ENCODE measurements at places on chromosomes 1 and 21.

DNA sequence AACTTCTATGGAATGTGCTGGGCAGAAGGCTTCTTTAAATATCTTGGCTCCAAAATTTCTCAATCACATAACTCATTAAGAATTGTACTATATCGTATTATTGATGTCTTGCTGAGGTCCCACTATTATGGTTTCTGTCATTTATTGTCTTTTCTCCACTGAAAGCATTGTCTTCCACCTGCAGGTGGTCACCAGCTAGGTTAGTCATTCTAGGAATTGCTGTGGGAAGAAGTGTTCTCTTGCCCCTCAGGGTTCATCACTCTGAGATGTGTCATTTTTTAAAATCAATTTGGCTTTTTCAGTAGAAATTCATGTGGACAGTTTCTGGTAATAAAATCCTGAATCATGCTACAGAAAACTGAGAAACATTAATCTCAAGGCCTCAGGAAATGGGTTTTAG, 66.1 kb downstream of the NCAM2 start:
- no peak for DNase-seq

DNA sequence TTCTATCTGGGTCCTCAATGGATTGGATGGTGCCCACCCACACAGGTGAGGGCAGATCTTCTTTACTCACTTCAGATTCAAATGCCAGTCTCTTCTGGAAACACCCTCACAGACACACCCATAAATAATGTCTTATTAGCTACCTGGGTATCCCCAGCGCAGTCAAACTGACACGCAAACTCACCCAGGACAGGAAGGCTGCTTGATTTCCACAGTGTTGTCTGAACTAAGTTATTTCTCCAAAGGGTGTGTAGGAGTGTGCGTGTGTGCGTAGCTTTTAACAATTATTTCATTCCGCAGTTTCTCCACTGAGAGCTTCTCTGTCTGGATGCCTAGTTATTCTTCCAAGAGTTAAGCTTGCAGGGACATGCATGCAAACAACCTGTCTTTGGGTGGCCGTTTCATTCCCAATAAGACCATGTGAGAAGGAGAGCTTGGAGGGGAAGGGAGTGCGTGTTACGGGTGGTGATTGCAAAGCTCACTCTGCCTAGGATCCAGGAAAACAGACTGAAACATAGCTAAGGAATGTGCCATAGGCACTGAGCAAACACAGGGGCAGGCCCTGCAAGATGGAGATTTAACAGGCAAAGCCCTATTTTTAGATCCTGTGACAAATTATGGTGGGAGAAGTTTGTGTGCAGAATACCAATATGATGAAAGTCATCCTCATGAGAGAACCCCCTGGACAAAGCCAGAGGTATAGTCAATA, 269.7 kb downstream of the DYRK1A start:
- DNase-seq: no peak

GRCh38 chr1:45300669-45300997, 26.1 kb upstream of the HPDL start:
- DNase-seq: no peak

- DNase-seq: no peak
Observed at GRCh38 chr1:60903591-60903990, 178.8 kb upstream of the NFIA start.

DNA sequence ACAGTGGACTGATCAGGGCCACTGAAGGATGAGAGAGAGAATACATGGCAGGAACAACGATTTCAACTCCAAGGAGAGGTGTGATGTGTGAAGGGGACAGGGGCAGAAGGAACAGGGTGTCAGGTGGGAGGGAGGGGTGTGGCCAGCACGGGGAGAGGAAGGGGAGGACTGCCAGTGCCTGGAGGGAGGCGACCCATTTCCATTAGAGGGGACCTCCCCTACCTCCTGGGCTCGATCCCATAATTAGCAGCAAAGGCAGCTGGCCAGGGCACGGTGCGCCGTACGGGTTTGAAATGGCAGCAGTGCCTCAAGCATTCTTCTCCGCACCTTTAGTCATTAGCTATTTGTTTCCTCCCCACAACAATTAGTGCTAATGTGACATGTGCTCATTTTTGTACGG, 22.7 kb downstream of the CRYAA start:
- DNase-seq: no peak

DNA sequence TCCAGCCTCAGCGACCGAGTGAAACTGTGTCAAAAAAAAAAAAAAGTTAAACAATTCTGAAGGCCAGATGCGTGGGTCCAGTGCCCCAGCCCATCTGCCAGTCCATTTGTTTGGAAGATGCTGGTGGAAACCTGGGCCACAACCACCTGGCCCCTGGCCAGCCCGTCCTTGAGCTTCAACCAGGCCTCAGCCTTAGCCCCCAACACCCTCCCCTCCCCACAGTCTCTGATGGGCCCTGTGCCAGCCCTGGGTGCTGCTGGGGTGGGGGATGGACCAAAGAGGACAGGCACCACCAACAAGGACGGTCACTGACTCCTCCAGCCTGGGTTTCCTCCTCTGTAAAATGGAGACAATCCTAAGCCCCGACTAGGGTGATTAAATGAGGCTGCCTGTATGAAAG, 19.6 kb upstream of the PLEKHG5 start:
- no peak for DNase-seq

DNA sequence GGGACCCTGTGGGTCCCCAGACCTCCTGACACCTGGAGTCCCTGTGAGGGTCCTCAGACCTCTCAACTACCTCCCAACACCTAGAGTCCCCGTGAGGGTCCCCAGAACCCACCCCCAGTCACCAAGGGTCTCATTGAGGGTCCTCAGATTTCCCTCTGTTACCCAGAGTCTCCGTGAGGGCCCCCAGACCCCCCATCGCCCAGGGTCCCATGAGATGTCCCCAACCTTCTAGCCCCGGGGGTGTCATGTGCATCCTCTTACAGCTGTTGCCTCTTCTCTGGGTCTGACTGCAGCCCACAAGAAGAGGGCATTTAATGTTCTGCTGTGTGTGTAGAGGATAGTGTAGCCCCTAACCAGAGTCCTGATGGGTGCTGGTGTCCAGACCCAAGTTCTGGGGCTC, 2.0 kb upstream of the GJC2 start:
- DNase-seq: no peak

DNA sequence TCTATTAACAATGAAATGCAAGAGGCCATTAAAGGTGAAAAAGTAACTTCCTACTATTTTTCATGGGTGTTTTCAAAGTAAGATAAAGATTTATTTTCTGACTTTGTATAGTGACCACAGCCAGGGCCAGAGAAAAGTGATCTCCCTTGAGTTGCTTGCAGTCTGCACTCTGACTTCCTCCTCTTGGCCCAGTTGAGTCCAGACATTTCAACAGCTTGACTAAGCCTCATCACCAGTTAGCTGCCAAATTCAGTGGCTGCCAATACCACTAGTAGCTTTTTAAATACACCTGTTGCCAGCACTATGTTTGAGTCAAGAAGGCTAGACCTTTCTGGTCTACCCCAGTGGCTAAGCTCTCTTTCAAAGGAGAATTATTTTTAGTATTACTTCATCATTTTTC, 3.7 kb upstream of the NEK7 start:
- DNase-seq: no peak

GRCh38 chr1:210800756-210801155, 333.2 kb downstream of the KCNH1 start:
- no peak for DNase-seq

GRCh38 chr1:94092210-94092613, 28.7 kb downstream of the ABCA4 start:
- DNase-seq: no peak

GRCh38 chr1:219161371-219161770, 12.3 kb upstream of the LYPLAL1 start:
- DNase-seq: no peak

GRCh38 chr1:157137408-157138219, 581 bp downstream of the ETV3 start:
- DNase-seq: no peak

GRCh38 chr1:40768146-40768990, 15.2 kb upstream of the KCNQ4 start:
- DNase-seq: no peak

DNA sequence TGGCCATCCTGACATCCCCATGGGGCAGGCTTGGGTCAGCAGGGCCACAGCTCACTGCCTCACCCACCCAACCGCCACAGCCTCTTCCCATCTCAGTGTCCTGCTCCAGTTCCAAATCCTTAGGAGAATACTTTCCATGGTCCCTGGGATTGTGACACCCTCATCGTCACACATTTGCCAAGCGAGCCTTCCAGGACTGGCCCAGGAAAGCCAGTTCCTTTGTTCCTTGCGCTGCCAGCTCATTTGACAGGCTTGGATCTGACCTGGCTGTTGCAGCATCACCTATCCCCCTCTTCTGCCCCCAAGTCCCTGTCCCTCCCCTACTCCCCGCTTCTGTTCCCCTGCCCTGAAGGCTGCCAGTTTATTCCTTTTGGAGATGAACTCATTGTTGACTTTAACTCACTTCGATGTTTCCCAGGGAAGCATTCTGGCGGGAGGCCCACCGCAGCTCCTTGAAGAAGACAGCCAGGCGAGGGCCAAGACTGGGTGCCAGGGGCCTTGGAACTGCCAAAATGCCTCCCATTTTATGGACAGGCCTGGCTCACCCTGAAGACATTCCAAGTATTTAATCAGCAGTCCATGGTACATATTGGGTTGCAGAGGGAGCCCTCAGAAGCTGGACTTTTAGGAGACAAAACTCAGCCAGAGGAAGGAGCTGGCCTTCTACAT, 10.2 kb upstream of the GNL2 start:
- DNase-seq: no peak

- DNase-seq: peak; percentile 60
Observed at GRCh38 chr1:200888349-200888838, 6.3 kb upstream of the INAVA start.

DNA sequence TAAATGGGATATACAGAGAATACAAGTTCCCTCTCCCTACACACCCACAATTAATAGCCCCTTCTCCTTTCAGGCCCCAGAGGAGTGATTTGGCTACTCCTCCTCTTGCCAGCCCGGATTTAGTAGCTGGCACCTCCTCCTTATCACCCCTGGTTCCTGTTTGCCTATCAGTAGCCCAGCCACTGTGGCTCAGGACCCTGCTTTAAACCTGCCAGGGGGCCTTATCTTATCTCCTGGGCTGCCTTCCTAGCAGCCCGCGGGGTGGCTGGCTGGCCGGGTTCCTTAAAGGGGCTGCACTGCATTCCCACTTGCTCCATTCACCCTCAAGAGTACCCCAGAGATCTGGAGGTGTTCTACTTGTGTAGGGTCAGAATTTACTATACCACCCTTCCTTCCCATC, 70.4 kb downstream of the PLEKHA6 start:
- DNase-seq: no peak

DNA sequence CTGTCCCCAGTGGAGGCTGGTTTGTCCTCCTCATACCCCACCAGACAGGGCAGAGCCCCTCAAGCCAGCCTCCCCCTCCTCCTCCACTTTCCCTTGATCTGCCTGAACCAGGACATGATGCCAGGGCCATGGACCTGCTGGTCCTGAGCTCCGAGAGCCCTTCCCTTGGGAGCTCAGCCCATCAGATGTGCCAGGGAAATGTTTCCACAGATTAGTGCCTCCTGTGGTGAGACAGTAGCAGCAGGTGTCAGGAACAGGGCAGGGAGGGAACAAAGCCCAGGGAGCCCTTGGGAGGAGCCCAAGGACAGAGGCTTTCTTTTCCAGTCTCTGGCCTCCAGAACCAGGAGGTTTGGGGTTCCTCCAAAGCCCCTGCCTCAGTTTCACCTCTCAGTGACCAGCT, 14.6 kb upstream of the SLC41A1 start:
- DNase-seq: no peak

- DNase-seq: no peak
Observed at GRCh38 chr1:26537951-26538352, 8.4 kb downstream of the RPS6KA1 start.

- DNase-seq: no peak
Observed at GRCh38 chr1:5765483-5765882, 226.7 kb downstream of the NPHP4 start.

DNA sequence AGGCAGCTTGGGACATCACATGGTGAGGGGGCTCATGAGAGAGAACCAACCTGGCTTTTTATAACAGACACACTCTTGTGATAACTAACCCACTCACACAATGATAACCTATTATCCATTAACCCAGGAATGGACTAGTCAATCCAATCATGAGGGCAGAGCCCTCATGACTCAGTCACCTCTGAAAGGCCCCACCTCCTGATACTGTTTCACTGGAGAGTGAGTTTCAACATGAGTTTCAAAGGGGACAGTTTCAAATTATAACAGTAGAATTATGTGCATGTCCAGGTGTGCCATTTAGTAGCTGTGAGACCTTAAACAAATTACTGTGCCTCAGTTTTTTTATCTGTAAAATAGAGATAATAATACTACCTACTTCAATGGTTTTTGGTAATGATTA, 47.6 kb upstream of the PPP2R5A start:
- no peak for DNase-seq

DNA sequence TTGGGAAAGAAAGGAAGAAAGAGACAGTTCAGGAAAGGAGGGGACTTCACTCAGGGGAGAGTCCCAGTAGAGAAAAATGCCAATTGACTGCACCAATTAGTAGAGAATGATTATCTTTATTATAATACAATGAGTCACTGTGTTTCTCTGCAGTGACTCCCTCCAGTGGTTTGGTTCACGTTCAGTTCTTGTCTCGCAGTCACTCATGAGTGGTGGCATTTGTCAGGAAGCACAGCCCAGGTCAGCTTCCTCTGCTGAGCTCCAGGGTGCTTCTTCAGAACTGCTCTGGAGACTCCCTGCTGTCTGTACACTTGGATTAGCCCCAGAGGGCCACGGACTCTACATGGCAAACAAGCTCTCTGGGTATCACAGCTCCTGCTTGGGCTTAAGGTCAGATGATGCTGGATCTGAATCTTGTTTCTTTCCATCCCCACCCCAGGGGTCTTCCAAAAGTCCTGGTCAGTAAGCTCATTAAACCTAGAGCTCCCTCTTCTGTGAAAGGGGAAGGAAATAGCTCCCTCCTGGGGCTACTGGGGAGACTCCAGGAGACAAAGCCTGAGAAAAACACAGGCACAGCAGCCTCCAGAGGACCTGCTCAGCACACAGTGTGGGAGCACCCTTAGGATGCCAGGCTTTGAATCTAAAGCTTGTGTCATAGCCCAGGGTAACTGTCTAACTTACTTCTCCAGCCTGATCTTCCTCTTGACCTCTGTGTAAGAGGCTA, 619.0 kb downstream of the AJAP1 start:
- no peak for DNase-seq

DNA sequence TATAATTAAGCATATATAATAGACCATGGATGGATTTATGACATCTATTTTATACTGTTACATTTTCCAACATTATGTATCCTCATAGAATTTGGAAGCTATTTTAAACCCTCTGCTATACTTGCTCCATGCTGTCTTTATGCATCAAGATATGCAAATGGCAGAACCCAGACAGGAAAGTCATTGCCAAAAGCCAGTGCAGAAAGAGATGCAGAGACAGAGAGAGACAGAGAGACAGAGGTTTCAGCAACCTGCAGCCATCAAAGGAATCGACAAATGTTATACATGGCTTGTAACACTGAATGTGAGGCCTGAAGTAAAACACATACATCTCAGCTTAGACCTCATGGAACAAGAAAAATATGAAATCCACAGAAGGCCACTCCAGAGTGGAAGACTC, 7.5 kb upstream of the PTPRC start:
- no peak for DNase-seq

DNA sequence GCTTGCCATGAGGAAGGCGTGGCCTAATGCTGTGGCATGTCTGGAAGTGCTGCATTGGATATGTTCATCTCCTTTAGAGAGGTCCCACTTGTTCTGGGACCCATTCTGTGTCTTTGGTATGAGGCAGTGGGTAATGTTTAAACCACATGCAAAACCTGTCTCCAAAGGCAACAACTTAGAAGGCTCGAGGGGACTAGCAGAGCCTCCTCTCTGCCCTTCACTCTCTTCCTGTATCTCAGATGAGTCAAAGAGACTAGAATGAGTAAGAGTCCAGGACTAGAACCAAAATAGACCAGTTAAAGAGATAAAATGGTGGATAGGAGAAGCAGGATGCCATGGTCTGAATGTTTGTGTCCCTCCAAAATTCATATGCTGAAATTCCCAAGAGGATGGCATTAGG, 220.8 kb upstream of the KIAA0040 start:
- DNase-seq: no peak

Data from stimulated activated CD4-positive, alpha-beta T cell treated with anti-CD3 and anti-CD28 coated beads, Interleukin-4, amount 100 ng/mL, for 24 hours (primary cell).